ENCODE measurements at places on chromosomes 2 and 18.

DNA sequence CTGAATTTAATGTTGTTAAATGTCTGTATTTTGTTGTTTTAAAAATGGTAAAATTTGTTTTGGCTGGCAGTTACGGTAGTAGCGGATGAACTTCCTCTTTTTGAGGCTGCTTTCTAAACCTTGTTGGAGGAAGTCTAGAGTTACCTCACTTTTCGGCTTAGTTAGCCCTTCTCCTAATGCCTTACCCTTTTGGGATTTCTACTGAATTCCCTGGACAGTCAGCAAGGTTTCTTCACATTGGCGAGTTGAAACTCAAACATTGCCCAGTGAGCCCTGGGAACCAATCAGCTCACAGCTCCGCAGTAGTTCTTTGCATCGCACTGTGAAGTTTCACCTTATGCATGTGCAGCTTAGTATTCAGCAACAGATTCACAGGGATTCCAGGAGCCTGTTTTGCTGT is 55.2 kb downstream of the TMEM247 start:
- no peak for DNase-seq

GRCh38 chr2:239311132-239312040 is 89.4 kb downstream of the HDAC4 start:
- no peak for DNase-seq

- DNase-seq: no peak
Measured at GRCh38 chr2:50116096-50117010, 915.6 kb downstream of the NRXN1 start.

DNA sequence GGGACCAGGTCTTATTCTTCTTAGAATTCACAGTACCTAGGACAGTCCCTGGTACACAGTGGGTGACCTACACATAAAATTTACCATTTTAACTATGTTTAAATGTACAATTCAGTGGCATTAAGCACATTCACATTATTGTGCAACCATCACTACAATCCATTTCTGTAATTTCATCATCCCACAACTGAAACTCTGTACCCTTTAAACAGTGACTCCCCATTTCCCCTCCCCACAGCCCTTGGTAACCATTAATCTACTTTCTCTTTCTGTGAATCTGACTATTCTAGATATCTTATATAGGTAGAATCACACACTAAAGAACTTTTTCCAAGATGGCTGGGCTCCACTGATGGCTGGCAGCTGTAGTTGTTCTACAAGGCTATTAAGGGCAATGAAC is 41.6 kb downstream of the GFPT1 start:
- DNase-seq: no peak

DNA sequence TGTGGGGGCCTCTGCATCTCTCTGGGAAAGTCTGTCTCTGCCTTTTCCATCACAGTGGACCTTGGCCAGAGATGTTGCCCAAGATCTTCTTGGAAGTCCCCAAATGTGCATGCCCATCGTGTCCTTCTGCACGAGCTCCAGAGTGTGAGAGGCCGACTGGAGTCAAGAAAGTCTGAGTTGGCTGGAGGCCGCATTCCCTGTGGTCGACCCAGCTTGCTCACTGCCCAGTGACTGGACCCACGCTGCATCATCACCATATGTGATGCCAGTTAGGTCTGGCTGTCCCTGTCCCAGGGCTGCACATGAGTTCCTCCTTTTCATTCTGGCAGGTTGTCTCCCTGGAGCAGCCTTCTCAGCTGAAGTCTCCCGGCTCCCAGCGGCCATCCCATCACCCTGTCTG is 93.8 kb downstream of the ARL4C start:
- DNase-seq: no peak

DNA sequence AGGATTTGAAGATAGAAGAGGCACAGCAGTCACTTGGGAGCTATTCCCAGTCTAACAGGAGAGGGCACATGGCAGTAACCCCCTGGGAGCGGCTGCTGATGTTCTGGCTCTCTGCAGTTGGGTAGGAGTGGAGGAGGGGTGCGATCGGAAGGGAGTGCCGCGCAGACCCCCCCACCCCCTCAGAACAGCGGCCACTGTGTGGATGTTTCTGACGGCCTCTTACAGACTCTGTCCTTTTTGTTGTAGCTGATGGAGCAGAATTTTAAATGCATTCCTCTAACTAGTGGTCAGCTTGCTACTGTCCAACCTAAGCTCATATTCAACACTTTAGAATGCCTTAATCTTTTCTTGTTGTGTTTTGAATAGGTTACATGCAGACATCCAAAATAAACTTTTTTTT is 127.9 kb downstream of the AGAP1 start:
- DNase-seq: no peak

- DNase-seq: no peak
Measured at GRCh38 chr2:19274439-19274838, 84.0 kb downstream of the OSR1 start.

GRCh38 chr2:203209538-203209937 is 29.3 kb upstream of the CYP20A1 start:
- DNase-seq: no peak

DNA sequence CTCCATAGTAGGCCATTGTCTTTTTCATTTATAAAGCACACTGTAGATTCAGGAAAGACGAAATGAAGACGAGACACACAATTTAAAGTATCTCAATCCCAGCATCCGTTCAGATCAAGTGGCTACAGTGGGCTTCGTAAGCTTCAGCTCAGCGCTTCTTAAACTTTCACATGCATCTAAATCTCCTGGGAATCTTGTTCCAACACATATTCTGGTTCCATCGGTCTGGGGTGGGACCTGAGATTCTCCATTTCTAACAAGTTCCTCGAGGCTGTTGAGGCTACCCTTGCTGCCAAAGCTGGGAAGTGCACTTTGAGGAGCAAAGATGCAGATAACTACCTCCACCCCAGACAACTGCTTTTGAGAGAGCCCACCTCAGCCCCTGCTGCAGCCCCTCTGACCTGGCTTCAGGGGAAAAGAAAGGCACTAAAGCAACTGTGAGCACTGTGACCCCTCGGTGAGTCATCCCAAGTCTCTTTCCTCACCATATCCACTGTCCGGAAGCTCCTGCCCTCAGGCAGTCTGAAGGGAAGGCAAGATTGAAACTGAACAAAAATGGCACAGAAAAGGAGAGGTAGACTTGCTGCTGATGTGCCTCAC is 201.1 kb upstream of the FBXO11 start:
- DNase-seq: no peak

DNA sequence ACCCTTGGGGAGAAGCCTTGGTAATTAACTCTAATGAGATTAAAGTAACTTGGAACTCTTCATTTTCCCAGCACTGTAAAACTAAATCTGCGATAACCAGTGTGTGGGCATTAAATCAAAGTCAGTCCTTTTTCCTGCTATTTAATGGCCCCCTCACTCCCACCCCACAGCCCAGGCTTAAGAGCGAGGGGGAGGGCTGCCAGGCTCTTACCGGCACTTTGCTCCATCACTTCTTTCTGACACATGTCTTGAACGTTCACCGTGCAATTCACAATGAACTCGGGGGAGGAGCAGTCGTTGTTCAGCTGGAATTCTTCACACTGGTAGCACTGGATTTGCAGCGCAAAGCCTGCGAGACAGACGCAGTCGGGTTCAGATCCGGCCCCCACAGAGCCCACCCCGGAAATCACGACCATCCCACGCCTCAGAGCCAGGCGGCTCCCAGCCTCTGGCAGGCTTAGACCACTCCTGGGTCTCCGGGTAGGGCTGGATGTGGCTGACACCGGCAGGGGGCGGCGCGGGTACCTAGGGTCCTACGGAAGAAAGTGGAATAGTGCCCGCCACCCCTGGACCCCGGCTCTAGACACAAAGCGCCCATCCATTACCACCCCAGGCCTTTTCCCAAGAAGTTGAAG is 1.7 kb downstream of the LYPD1 start:
- DNase-seq: peak; percentile 46

- no peak for DNase-seq
Measured at GRCh38 chr2:126518196-126518595, 137.8 kb upstream of the GYPC start.

- no peak for DNase-seq
Measured at GRCh38 chr18:26575865-26576217, 27.5 kb upstream of the KCTD1 start.

DNA sequence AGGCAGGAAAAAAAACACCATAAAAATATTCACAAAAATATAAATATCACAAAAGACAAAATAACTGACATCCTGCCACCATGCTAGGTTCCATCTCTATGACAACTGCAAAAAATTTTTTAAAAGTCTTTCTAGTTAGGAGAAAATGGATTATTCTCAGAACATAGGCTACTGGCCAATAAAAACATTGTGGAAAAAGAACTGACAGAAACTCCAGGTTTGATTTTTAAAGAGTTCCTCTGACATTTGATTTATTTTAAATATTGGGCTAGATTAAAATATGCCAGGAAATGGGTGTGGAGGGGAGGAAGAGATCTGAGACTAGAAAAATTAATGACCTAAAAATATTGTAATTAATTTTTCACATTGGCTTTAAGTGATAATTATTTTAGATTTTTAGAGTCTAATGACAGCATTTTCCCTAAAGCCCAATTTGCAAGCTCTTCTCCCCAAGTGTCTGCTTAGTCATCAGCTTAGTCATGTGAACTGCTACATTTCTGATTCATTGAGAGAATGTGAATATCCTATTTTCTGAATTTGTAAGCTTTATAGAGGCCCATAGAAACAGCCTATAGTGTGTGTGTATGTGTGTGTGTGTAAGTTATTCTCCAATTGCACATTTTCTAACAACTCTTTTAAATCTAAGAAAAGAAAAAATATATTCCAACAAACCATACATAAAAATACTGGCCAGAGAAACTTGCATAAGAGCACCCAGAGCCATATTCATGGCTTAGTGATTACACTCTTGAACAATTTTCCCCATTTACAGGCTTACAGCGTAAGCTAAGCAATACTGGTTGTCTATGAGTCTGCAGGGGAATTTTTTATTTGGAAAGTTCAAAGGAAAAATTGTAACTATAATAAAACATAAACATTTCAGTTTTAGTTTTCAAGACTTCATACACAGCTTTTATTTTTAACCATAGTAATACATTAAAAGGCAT is 48.4 kb downstream of the TMEFF2 start:
- no peak for DNase-seq

GRCh38 chr2:63734510-63734909 is 107.2 kb upstream of the UGP2 start:
- no peak for DNase-seq

DNA sequence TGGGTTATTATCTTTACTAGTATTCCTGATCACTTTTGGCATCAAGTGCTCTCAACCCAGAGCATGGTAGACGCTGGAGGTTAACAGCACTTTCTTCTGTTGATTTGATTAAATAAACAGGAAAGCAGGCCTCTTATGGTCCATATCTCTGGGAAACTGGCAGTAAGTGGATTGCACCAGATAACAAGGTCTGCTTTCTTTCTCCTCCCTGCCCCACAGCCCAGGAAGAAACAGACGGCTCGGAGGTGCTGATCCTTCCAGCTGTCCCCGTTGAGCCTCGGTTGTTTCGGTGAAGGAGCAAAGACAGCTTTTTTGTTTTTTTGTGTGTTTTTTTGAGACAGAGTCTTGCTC is 100.8 kb upstream of the KCTD1 start:
- no peak for DNase-seq

- no peak for DNase-seq
Measured at GRCh38 chr2:86062043-86062442, 43.6 kb downstream of the POLR1A start.

GRCh38 chr2:174605687-174606086 is 8.1 kb upstream of the WIPF1 start:
- DNase-seq: no peak

GRCh38 chr2:226873826-226874225 is 38.0 kb downstream of the RHBDD1 start:
- no peak for DNase-seq

- DNase-seq: no peak
Measured at GRCh38 chr2:235045336-235045972, 93.6 kb downstream of the SH3BP4 start.

GRCh38 chr18:74225193-74225840 is 66.4 kb downstream of the CYB5A start:
- no peak for DNase-seq

DNA sequence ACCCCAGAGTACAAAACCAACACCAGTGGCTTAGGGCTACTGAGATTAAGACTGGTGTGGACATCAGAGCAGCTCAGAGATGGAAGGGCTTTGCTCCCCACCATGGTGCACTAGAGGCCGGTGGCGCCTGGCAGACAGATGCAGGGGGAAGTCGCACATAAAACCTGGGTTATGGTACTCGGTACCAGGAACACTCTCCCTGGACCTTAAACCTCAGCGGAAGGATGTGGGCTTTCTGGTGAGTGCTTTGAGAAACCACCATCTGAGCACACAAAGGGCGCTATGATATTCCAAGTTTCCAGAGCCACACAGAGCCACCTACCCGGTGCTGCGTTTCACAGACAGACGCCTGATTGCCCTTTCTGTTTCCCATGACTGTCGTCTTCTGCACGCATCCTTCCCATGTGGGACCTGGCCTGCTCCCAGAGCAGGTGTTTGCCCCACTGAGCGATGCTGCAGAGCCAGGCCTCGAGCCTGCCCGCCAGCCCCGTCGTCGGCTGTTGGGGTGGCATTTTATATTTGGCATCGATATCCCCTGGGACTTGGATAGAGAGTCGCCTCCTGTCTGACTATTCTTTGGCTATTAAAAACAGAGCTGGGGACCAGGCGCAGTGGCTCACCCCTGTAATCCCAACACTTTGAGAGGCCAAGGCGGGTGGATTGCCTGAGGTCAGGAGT is 89.5 kb upstream of the ODC1 start:
- DNase-seq: no peak

- no peak for DNase-seq
Measured at GRCh38 chr2:121796239-121796638, 40.8 kb downstream of the TSN start.

DNA sequence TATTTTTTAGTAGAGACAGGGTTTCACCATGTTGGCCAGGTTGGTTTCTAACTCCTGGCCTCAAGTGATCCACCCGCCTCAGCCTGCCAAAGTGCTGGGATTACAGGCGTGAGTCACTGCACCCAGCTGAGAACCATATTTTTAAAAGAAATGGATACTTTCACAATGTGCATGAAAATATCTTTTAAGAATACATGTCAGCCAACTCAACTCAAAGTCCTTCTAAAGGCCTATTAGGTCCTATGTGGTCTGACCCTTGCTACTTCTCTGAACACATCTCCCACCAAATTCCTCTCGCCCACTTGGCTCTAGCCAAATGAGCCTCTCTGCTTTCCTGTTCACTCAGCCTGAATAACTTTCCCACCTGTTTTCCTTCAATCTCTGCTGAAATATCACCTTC is 119.6 kb downstream of the MTX2 start:
- DNase-seq: no peak

GRCh38 chr18:79878741-79879378 is 72.6 kb downstream of the SLC66A2 start:
- DNase-seq: no peak

DNA sequence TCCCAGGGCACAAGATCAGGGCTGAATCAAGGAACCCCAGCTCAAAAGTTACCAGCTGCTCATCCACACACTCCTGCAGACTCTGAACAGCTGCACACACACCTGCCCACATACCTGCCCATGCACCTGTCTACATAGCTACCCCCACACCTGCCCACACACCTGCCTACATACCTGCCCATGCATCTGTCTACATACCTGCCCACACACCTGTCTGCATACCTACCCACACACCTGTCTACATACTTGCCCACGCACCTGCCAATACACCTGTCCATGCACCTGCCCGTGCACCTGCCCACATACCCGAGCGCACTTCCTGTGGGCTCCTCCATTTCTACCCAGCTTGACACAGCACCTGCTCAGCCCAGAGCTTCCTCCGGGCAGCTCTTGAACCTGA is 122.8 kb upstream of the AGAP1 start:
- DNase-seq: no peak

- DNase-seq: no peak
Measured at GRCh38 chr2:100938031-100939026, 63.8 kb upstream of the RPL31 start.
